Occipital lobe (tissue), 3 donors: ENCODE measurements at places on chromosomes 5 and 9.

DNA sequence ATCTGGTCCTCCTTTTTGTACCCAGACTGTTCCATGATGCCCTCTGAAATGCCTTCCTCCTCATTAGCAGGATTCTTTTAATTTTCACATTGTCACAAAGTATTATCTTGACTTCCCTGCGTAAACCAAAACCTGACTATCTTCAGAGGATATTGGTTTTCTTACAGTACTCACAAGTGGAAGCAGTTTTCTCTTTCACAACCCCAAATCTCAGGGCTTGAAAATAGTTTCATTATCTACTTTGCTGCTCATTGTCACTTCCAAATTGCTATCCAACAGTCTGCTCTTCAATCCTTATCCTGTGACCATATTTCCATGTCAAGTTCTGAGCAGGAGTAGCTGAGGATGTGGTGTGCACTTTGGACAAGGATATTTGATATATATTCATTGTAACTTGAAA lies 324.1 kb downstream of the FAM170A start:
- DNase-seq: no peak

GRCh38 chr5:13339093-13339492 lies 605.4 kb downstream of the DNAH5 start:
- DNase-seq: no peak

GRCh38 chr9:82131072-82131471 lies 142.5 kb downstream of the SPATA31D1 start:
- DNase-seq: no peak

GRCh38 chr5:169496878-169497277 lies 86.7 kb upstream of the SPDL1 start:
- DNase-seq: no peak

DNA sequence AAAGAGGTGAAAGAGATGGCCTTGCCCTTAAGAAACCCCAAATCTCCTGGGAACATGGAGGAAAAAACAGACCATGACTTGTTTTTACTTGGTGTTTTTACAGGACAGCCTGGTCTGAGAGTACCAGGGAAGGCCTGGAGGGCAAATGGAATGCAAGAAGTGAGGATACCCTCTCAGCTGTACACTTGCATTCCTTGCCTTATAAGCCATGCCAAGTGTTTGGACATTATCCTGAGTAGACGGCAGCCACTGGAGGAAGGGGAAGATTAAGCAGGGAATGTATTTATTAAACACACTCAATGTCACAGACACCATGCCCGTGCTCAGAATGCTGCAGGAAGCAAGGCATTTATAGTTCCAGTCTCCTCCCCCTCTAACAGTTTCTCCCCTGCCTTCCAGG lies 581.4 kb downstream of the CDK5RAP2 start:
- DNase-seq: no peak

GRCh38 chr5:133267601-133268000 lies 215.8 kb downstream of the HSPA4 start:
- DNase-seq: no peak

DNA sequence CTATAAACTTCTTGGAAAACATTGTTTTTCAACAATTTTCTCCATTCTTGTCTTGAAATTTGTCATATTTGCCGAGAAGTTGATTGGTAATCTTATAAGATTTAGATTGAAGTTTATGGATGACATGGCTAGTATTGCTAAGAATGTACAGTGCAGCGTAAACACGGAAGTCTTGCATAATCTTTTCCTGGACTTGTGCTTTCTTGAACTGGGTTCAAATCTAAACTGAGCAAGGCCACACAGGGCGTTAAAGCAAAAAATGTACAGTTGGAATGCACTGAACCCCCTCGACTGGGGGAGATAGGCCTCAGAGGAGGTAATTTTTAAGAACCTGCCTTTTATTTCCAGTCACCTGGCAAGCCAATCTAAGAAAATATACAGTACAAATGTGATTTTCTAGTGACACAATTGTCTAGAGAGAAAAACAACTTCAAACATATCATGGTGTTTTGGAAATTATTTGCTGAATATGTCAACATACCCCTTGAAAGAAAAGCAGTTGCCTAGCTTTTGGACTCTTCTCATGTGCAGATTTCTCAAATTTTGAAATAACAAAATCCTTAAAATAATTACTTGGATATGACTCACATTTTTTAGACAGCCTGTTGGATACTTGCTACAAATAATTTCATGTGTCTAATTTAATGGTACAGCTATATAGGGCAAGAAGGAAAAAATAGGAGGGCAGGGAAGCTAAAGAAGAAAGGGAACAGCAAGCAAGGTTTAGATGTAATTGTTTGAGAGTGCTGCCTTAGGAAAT lies 18.5 kb upstream of the GAS1 start:
- no peak for DNase-seq

GRCh38 chr5:126376443-126376842 lies 46.8 kb upstream of the GRAMD2B start:
- peak; percentile 20 for DNase-seq

- DNase-seq: no peak
These were observed 18.9 kb upstream of the JAKMIP2 start for GRCh38 chr5:147801461-147801860.

GRCh38 chr9:1267141-1267570 lies 217.0 kb downstream of the DMRT2 start:
- DNase-seq: no peak

GRCh38 chr9:82531795-82532194 lies 531.1 kb downstream of the RASEF start:
- no peak for DNase-seq

DNA sequence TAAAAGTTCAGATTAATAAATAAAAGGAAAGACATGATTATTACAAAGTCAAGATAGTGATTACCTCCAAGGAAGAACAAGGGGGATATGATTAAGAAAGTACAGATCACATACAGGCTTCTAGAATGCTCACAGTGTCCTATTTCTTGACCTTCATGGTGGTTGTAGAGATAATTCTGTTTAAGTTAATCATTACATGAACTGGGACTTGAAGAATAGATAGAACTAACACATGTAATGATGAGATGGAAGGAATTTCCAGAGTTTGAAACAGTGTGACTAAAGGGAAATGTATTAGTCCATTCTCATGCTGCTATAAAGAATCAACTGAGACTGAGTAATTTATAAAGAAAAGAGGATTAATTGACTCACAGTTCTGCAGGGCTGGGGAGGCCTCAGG lies 72.7 kb downstream of the LURAP1L start:
- DNase-seq: no peak

GRCh38 chr5:72600391-72600981 lies 93.3 kb upstream of the ZNF366 start:
- DNase-seq: no peak

GRCh38 chr9:93731963-93732362 lies 155.6 kb downstream of the PHF2 start:
- DNase-seq: no peak

DNA sequence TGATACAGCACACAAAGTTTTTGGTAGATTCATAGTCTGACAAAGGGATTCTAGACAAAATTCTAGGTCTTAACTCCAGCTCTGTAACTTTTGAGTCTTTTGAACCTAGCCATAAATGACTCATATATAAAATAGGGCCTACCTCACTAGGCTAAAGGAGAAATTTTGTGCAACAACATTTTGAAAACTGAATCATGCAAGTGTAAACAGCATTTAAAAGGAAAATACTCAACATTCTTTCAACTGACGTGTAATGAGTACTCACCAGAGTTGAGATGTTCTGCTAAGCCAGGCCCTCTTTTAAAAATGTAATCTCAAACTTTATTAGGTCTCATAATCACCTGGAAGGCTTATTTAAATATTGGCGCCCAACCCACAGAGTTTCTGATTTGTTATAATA lies 113.2 kb downstream of the STK32A start:
- DNase-seq: no peak

GRCh38 chr5:15752663-15753285 lies 252.8 kb downstream of the FBXL7 start:
- DNase-seq: no peak

- DNase-seq: no peak
These were observed 314.9 kb downstream of the MARCHF11 start for GRCh38 chr5:15864536-15865215.

GRCh38 chr5:37738865-37739488 lies 100.9 kb downstream of the GDNF start:
- no peak for DNase-seq

DNA sequence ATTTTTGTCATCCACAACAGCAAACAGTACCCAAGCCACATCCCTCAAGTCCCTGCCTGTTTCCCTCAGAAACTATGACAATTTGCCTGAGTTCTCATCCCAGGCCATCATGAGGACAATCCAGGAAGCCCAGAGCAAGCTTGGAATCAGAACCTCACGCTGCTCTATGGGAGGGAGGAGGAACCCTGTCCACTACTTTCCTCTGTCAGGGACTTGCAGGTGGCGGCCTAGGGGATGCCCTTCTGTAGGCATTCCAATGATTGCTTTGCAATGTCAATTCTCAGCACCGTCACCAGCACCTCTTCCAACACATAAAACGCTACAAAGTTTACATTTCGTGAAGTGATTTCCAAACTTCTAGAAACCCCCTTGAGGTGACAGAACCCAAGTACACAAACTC lies 170.4 kb upstream of the FSTL4 start:
- DNase-seq: no peak

- no peak for DNase-seq
These were observed 49.2 kb downstream of the KCTD16 start for GRCh38 chr5:144219869-144220268.

GRCh38 chr9:123925819-123926218 lies 4.1 kb downstream of the DENND1A start:
- DNase-seq: no peak

DNA sequence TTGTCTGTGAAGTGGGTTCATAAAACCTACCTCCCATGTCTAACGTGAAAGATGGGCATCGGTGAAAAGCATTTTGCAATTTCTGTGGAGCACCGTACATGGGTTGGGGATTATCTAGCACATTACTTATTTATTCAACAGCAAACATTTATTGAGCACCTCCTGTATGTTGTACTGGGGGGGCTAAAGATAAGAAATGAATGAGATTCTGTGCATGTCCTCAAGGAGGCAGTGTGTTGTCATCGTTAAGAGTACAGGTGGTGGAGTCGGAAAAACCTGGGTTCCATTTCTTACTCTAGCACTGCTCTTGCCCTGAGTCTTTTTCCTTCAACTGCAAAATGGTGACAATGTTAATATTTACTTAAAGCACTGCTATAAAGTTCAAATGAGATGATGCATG lies 30.4 kb upstream of the DENND1A start:
- DNase-seq: no peak

GRCh38 chr5:45411971-45412612 lies 284.1 kb downstream of the HCN1 start:
- no peak for DNase-seq

DNA sequence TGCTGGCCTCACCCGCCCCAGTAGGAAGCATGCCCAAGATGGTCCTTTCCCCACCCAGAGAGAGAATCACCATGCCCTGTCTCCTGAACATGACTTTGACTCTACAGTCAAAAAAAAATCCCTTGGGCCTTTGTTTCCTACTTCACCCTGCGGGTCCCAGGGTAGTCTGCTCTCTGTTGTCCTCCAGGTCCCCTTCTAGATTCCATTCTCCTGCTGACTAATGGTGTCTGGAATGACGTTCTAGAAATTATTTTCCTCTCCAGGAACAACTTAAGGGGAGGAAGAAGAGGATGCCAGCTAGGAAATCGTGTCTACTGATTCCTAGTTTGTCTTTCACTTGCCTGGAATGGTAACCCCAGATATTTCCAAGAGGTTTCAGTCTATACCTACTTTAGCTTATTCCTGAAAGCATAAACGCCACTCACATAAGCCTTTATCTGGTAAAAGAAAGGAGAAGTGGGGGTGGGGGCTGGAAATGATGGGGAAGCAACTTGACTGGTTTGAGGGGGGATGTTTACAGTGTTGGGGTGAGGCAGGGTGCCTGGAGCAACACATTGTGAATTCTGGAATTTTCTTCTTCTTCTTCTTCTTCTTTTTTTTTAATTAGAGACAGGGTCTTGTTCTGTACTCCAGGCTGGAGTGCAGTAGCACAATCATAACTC lies 93.9 kb downstream of the SNX18 start:
- DNase-seq: no peak

- no peak for DNase-seq
These were observed 85.7 kb downstream of the IZUMO3 start for GRCh38 chr9:24459953-24460352.

GRCh38 chr9:7097785-7098752 lies 340.3 kb downstream of the KDM4C start:
- no peak for DNase-seq

DNA sequence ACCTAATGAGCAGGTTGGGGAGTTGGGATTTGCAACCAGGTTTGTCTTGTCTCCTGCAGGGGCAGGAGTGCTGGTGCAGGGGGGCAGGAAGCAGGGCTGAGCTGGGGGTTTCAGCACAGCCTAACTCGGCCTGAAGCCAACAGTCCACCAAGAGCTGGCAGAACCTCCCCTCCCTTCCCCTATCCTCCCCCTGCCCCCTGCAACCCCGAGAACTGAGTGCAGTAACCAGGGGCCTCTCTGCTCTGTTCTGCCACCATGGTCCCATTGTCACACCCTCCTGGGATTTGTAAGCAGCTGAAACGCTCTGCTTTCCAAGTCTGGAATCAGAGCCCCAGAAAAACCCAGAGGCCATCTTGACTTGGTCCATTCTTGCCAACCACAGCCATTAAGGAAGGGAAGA lies 72.9 kb downstream of the ARHGEF37 start:
- no peak for DNase-seq

DNA sequence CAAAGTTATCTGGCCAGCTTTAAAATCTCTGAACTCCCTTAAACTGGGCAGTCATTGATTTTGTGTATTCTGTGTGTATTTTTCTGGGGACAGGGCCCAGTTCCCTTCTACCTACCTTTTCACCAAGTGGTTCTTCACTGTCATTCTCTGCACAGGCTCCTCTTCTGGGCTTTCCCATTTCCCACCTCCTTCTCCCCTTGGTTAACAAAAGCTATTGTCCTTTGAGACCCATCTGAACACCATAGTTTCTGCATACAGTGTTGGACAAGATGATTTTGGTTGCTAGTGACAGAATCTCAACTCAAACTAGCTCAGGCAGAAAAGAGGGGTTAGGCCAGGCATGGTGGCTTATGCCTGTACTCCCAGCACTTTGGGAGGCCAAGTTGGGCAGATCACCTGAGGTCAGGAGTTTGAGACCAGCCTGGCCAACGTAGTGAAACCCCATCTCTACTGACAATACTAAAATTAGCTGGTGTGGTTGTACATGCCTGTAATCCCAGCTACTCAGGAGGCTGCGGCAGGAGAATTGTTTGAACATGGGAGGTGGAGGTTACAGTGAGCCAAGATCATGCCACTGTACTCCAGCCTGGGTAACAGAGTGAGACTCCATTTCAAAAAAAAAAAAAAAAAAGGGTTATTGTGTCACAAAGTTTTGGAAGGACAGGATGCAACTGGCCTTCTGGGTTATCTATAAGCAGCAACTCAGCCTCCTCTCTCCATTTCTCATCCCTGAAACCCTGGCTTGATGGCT lies 31.0 kb upstream of the ANKRD34B start:
- DNase-seq: no peak

GRCh38 chr9:134686896-134687295 lies 45.3 kb downstream of the COL5A1 start:
- no peak for DNase-seq

- no peak for DNase-seq
These were observed 658 bp downstream of the PDCD1LG2 start for GRCh38 chr9:5510989-5511388.

GRCh38 chr5:124922255-124922975 lies 176.0 kb upstream of the ZNF608 start:
- DNase-seq: no peak
